ENCODE measurements at places on chromosomes 6 and 20. TPM values are rescaled to one million over a fixed set of nuclear protein-coding genes. Genes with fewer than 3 reads are reported as not detected.

The OXT gene
- polyA plus RNA-seq = not detected

The STX11 gene
- polyA plus RNA-seq = 2.5 TPM

The HLA-A gene
- polyA plus RNA-seq = 271 TPM

The SENP6 gene
- polyA plus RNA-seq = 185 TPM

Measured in left lung (tissue), 14 donors.